ENCODE measurements at places on chromosomes 2 and 18.

DNA sequence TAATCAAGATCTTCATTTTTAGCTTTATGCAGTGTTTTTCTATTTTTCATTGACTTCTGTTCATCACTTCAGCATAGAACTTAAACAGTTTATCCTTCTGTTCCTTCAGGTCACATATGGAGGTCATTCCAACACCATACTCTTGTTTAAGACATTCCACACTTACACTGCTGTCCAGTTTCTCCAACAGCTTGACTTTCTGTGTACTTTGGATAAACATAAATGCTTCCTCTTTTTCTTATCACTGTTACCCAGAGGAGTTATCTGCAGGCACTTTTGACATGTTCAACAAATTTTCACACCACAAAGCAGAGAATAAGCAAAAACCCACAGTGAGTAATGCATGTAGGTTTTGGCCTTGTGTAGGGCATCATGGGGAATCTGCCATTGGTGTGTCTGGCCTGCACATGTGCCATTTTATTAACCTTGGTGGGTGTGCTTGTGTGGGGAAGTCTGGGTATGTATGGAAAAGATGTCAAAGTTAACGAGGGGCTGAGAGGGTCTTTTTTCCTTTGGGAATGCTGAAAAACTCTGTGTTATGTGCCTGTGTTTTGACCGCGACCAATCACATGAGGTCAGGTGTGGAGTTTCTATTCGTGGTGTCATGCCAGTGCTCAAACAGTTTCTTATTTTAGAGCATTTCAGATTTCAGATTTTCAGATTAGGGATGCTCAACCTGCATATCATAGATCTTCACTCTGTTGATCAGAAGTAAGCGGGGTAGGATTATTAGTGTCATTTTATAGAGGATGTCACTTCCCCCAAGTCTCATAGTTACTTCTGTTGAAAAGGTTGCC is 53.9 kb upstream of the ACVR1 start:
- DNase-seq, result no peak

DNA sequence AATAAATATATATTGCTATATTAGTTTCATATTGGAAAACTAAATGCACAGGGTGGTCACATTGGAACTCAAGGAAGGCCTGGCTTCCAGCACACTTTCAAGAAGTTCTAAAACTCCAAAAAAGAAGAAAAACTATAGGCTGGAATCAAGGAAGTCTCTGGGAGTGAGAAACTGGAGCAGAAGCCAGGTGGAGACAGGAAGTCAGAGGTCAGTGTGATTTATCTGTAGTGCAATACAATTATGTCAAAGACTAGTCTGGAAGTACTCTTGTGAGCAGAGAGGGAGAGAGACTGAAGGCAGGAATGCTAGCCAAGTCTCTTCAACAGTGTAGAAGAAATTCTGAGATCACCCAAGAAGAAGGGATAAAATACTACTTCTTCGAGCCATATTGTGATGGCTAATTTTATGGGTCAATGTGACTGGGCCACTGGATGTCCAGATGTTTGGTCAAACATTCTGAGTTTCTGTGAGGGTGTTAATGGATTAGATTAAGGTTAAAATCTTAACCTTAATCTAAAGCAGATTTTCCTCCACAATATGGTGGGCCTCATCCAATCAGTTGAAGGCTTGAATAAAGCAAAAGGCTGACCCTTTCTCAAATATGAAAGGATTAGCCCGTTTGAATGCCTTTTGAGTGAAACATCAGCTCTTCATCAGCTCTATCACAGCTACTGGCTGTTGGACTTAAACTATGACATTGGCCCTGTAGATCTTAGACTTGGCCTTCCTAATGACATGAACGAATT is 208.0 kb downstream of the TDRD15 start:
- no peak for DNase-seq

DNA sequence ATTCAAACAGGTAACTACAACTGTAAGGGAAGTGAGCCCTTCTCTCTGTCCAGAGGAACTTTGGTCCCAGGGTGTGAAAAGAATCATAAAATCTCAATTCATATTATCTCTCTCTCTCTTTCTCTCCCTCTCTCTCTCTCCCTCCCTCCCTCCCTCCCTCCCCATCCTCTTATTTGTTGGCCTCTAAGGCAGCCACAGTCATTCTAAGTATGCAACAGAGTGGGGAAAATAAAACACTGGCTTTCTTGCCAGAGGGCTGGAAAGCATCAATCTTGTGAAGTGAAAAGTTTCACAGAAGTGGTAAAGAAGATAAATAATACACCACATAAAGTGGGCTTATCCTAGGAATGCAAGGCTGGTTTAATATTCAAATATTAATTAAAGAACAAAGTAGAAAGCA is 95.6 kb upstream of the KCNH7 start:
- no peak for DNase-seq

DNA sequence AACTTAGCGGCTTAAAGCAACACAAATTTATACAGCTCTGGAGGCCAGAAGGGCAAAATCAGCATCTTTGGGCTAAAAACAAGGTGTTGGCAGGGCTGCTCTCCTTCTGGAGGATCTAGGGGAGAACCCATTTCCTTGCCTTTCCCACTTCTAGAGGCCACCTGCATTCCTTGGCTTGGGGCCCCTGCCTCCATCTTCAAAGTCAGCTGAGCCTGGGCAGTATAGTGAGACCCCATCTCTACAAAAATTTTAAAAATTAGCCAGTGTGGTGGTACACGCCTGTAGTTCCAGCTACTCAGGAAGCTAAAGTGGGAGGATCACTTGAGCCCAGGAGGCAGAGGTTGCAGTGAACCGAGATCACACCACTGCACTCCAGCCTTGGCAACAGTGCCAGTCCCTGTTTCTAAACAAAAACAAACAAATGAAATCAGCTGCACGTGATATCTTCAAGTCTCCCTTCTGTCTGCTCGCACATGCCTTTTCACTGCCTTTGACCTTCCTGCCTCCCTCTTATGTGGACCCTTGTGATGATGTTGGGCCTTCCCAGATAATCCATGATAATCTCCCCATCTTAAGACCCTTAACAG is 200.6 kb downstream of the ZFP36L2 start:
- DNase-seq, result no peak
